Large intestine (tissue), 12 donors: ENCODE measurements at places on chromosomes 7 and 10. TPM values are rescaled to one million over a fixed set of nuclear protein-coding genes. Genes with fewer than 3 reads are reported as not detected.

DNA sequence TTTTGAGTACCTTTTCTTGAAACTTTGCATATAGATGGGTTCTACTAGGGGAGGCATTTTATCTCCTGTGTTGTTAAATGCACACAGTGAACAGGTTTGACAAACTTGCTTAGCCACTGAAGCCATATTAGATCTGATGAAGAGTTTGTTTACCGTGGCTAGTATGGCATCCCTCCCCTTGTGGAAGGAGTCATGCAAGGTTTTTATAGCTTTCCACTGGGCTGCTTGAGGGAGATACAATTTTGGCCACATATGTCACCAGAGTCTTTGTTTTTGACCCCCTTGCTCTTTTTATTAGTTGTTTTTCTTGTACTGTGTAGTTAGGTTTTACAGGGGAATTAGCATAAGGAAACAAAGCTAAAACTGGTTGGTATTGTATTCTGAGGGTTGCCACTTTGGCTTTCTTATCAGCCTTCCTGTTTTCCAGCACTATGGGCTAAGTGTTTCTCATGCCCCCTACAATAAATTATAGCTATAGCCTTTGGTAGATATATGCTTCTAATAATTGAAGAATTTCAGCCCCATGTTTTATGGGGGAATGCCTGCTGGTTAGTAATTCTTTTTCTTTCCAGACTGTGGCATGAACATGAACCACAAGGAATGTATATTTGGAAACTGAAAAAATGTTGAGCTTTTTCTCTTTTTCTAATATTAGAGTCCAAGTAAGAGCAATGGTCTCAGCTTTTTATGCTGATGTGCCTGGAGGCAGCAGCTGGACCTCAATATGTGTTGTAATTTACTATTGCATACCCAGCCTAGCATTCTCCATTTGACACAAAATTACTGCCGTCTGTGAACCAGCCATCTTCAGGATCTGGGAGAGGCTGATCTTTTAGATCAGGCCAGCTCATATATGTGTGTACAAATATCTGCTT, 18.4 kb upstream of the STEAP2 start:
- H3K4me1 ChIP-seq = peaks cover 13% of the 10 kb centered on the region
- no peak overlapping the region for H3K4me3 ChIP-seq
- no peak overlapping the region for H3K27ac ChIP-seq
- H3K27me3 ChIP-seq = no peaks in the 10 kb centered on the region
- no peaks in the 10 kb centered on the region for H3K36me3 ChIP-seq

DNA sequence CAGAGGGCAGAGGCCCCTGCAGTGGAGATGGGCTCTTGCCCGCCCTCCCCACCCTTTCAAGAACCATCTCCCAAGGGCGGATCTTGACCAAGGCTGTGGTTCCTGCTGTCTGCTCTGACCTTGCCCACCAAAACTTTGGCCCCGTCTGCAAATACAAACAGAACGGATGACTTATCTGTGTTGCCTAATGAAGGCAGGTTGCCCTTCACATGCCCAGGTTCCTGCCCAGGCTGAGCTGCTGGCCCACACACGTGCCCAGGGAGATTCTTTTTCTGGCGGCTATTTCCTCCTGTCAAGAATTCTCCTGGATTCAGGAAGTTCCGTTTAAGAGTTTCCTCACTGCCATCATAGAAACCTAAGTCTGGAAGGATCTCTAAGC, 78.3 kb downstream of the PROSER2 start:
- H3K27me3 ChIP-seq = no peaks in the 10 kb centered on the region
- H3K27ac ChIP-seq = no peak overlapping the region
- H3K4me1 ChIP-seq = no peaks in the 10 kb centered on the region
- H3K4me3 ChIP-seq = no peak overlapping the region
- no peak for DNase-seq
- H3K36me3 ChIP-seq = no peaks in the 10 kb centered on the region

DNA sequence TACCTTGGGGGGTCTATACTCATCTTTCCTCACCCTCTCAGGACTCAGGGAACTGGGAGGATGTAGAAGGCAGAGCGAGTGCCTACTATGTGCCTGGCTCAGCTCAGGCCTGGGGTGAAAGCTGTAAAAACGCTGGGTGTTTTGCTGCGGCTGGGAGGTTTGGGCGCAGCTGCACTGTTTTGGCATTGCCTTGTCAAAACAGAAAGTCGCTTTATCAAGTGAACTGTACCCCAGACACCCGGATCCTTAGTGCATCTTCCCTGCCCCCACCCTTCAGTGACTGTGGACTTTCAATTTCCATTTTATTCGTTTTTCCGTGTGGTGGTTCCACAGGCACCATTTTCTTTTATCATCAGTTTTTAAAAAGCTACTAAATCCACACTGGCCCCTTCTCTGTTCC, 86.7 kb upstream of the ZNF716 start:
- no peaks in the 10 kb centered on the region for H3K27me3 ChIP-seq
- DNase-seq = no peak
- H3K4me1 ChIP-seq = no peaks in the 10 kb centered on the region
- H3K27ac ChIP-seq = no peak overlapping the region
- no peak overlapping the region for H3K4me3 ChIP-seq

DNA sequence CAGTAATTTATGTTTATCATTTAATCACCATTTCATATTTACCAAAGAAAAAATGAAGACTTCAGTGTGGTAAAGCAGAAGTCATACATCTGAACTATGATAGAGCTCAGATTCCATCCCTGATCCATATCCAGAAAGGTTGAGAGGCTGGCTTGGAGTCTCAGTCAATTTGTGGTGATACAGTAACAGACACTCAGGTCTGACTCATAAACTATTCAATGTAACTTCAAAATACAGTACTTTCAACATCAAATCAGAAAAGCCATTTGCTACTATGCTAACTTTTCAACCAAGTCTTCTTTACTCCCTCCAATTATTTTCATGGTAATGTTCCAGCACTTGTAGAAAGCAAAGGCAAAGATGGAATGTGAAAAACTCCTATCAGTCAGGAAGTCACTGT, 190.4 kb downstream of the HDAC9 start:
- no peaks in the 10 kb centered on the region for H3K36me3 ChIP-seq
- H3K4me1 ChIP-seq = no peaks in the 10 kb centered on the region
- no peak overlapping the region for H3K27ac ChIP-seq
- DNase-seq = no peak
- H3K4me3 ChIP-seq = no peak overlapping the region

DNA sequence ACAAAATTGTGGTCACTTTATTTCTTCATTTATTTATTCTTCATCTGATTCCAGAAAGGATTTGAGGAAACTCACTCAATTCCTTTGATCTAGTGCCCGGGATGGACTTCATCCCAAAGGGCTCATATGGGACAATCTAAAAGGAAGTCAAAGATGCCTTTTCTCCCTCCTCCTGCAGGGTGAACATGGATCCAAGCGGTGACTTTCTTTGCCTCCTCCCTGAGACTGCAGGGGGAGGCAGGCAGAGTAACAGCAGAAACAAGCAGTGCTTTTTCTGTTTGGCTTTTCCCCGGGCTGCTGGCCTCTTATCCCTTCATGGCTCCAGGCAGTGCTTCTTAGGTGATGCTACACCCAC, 10.0 kb upstream of the DNMBP start:
- H3K27ac ChIP-seq = no peak overlapping the region
- no peaks in the 10 kb centered on the region for H3K27me3 ChIP-seq
- H3K4me1 ChIP-seq = peaks cover 4% of the 10 kb centered on the region
- no peaks in the 10 kb centered on the region for H3K36me3 ChIP-seq
- no peak overlapping the region for H3K4me3 ChIP-seq

PLCE1 gene
- 27.4 TPM for polyA plus RNA-seq

- H3K4me1 ChIP-seq = peaks cover 27% of the 10 kb centered on the region
- peak; percentile 53 for DNase-seq
- H3K27ac ChIP-seq = peak overlapping the region; percentile 58
- no peaks in the 10 kb centered on the region for H3K36me3 ChIP-seq
These were observed 67.8 kb upstream of the PDCD4 start for GRCh38 chr10:110803830-110804338.

LRGUK gene
- polyA plus RNA-seq = 0.30 TPM

- H3K4me1 ChIP-seq = no peaks in the 10 kb centered on the region
- H3K4me3 ChIP-seq = no peak overlapping the region
- peaks cover 2% of the 10 kb centered on the region for H3K36me3 ChIP-seq
- H3K27me3 ChIP-seq = no peaks in the 10 kb centered on the region
These were observed 24.3 kb downstream of the SEM1 start for GRCh38 chr7:96685353-96685752.

- H3K36me3 ChIP-seq = no peaks in the 10 kb centered on the region
- H3K4me3 ChIP-seq = no peak overlapping the region
- H3K27me3 ChIP-seq = no peaks in the 10 kb centered on the region
- peak; percentile 5 for DNase-seq
- H3K4me1 ChIP-seq = no peaks in the 10 kb centered on the region
These were observed 235.7 kb downstream of the AGMO start for GRCh38 chr7:15326044-15326644.

IGF2BP3 gene
- polyA plus RNA-seq = 61.6 TPM

GRCh38 chr10:15344876-15345285, 26.2 kb downstream of the FAM171A1 start:
- H3K4me1 ChIP-seq = peaks cover 11% of the 10 kb centered on the region
- no peak overlapping the region for H3K4me3 ChIP-seq
- no peaks in the 10 kb centered on the region for H3K36me3 ChIP-seq
- peak; percentile 68 for DNase-seq
- no peaks in the 10 kb centered on the region for H3K27me3 ChIP-seq

DNA sequence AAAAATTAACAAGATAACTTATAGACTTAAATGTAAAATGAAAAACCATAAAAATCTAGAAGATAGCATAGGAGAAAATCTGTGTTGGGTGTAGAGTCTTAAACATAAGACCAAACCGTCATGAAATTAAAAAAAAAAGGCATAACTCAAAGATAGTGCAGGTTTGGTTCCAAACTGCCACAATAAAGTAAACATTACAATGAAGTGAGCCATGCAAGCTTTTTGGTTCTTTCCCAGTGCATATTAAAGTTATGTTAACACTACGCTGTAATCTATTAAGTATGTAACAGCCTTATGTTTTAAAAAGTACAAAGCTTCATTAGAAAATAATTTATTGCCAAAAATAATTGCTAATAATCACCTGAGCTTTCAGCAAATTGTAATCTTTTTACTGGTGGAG, 1366.5 kb upstream of the LRRTM3 start:
- H3K27me3 ChIP-seq = no peaks in the 10 kb centered on the region
- no peak for DNase-seq
- no peaks in the 10 kb centered on the region for H3K4me1 ChIP-seq
- H3K27ac ChIP-seq = no peak overlapping the region
- no peak overlapping the region for H3K4me3 ChIP-seq

GRCh38 chr7:120273476-120273975, 551 bp downstream of the KCND2 start:
- no peak for DNase-seq
- no peak overlapping the region for H3K27ac ChIP-seq
- H3K4me3 ChIP-seq = peak overlapping the region; percentile 41
- H3K36me3 ChIP-seq = no peaks in the 10 kb centered on the region
- H3K27me3 ChIP-seq = peaks cover 31% of the 10 kb centered on the region

GRCh38 chr10:14536241-14537213, 205.8 kb upstream of the FRMD4A start:
- H3K27me3 ChIP-seq = no peaks in the 10 kb centered on the region
- H3K4me3 ChIP-seq = no peak overlapping the region
- peaks cover 37% of the 10 kb centered on the region for H3K4me1 ChIP-seq
- H3K36me3 ChIP-seq = peaks cover 2% of the 10 kb centered on the region

SPDYE1 gene
- polyA plus RNA-seq = 0.72 TPM

PNLIPRP3 gene
- polyA plus RNA-seq = not detected

- no peak overlapping the region for H3K27ac ChIP-seq
- no peak overlapping the region for H3K4me3 ChIP-seq
- H3K36me3 ChIP-seq = no peaks in the 10 kb centered on the region
- DNase-seq = no peak
- H3K4me1 ChIP-seq = no peaks in the 10 kb centered on the region
These were observed 205.3 kb downstream of the CHRM2 start for GRCh38 chr7:137073571-137074325.

CD36 gene
- polyA plus RNA-seq = 84.9 TPM

DNA sequence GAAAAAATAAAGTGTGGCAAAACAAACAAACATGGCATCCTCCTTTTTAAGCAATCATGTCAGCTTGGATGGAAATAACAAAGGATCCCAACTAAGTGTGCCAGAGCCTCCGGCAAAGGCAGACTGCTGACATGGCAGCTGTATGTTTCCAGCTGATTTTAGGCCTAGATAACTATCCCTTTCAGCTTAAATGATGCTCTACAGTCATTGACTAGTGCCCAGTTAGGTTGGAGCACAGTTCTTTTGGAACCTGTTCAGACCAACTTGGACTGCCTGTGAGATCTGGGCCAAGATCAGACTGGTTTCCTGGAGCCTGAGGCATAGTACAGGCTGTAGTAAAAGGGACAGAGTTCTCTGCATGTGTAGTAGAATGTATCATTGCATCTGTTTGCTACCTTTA, 128.7 kb downstream of the DYNC1I1 start:
- H3K4me3 ChIP-seq = no peak overlapping the region
- H3K4me1 ChIP-seq = no peaks in the 10 kb centered on the region
- H3K36me3 ChIP-seq = no peaks in the 10 kb centered on the region
- no peaks in the 10 kb centered on the region for H3K27me3 ChIP-seq

- no peaks in the 10 kb centered on the region for H3K27me3 ChIP-seq
- H3K36me3 ChIP-seq = no peaks in the 10 kb centered on the region
- no peak for DNase-seq
These were observed 68.4 kb downstream of the CACNA2D1 start for GRCh38 chr7:82375129-82375528.

DNA sequence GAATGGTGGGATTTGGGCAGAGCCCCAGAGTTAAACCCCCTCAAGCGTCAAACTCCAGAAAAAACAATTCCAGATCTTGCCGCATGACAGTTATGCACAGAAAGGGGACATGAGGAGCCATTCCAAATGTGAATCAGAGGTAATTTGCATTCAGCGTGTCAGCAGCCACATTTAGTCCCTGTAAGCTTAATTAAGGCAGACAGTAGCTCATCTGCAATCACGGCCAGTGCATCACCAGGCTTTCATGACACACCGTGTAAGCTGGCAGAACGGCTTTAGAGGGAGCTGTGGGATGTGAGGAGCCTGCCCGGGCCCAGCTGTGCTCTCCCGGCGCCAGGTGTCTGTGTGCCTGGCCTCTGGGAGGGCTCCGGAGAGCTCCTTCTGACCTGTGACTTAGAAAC, 18.7 kb upstream of the PRKAG2 start:
- no peaks in the 10 kb centered on the region for H3K36me3 ChIP-seq
- no peak for DNase-seq
- H3K4me1 ChIP-seq = peaks cover 49% of the 10 kb centered on the region
- no peaks in the 10 kb centered on the region for H3K27me3 ChIP-seq

ATP6V0A4 gene
- polyA plus RNA-seq = 0.12 TPM

DNA sequence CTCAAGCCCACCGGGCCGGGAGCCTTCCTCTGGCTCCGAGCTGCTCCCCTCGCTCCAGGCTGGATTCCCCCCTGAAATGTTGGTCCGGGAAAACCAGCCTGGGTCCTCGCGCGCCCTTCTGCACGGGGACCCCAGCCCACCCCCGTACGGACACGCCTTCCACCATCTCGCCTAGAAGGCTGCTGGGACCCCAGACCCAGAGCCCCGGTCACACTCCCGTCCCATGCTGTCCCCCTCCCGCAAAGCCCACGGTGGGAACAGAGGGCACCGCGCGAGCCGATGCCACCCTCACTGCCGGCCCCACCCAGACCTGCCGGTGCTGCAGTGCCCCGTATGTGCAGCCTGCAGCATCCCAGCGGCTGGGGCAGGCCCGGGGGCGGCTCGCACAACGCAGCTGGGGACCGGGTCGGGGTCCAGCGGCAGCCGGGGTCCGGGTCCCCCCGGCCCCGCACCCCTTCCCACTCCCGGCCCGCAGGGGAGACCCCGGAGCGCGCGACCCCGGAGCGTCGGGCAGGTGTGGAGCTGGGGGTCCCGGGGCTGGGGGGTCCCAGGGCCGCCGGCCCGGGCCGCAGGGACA, 871 bp downstream of the SPOCK2 start:
- H3K36me3 ChIP-seq = no peaks in the 10 kb centered on the region
- peaks cover 22% of the 10 kb centered on the region for H3K4me1 ChIP-seq
- H3K4me3 ChIP-seq = peak overlapping the region; percentile 47
- peaks cover 40% of the 10 kb centered on the region for H3K27me3 ChIP-seq

GRCh38 chr7:18590744-18591340, 95.3 kb downstream of the HDAC9 start:
- peak; percentile 6 for DNase-seq
- no peak overlapping the region for H3K27ac ChIP-seq
- H3K27me3 ChIP-seq = no peaks in the 10 kb centered on the region
- no peaks in the 10 kb centered on the region for H3K4me1 ChIP-seq

HOXA5 gene
- 30.3 TPM for polyA plus RNA-seq
